NCI-H2171 (cell line): ENCODE measurements at places on chromosomes 1 and 21.

DNA sequence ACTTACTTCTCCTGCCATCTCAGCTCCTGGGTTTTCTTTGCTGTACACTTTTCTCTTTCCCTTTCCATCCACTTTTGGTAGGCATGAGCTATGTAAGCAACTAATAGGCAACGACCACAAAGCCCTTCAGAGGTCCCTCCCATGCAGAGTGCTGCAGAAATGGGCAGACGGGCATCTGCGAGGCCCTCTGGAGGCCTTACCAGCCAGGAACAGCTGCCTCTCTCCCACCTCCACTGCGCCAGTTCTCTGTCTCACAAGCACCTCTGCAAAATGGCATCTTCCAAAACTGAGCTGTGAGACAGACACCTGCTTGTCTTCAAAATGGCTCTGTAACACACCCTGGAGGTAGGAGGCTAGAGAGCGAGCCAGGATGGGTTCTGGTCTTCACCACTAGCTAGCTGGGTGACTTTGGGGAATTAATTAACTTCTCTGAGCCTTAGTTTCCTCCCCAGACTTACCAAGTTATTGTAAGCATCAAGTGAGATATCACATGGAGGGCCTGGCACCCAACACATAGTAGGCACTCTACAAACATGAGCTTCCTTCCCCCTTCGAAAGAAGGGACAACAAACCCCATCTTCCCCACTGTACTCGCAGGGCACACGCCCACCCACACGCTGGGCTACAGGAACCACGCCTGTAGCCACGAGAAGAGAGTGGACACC lies 62.0 kb downstream of the BCAR3 start:
- no peak for DNase-seq

GRCh38 chr1:38740487-38740886 lies 119.1 kb downstream of the RRAGC start:
- DNase-seq: no peak

DNA sequence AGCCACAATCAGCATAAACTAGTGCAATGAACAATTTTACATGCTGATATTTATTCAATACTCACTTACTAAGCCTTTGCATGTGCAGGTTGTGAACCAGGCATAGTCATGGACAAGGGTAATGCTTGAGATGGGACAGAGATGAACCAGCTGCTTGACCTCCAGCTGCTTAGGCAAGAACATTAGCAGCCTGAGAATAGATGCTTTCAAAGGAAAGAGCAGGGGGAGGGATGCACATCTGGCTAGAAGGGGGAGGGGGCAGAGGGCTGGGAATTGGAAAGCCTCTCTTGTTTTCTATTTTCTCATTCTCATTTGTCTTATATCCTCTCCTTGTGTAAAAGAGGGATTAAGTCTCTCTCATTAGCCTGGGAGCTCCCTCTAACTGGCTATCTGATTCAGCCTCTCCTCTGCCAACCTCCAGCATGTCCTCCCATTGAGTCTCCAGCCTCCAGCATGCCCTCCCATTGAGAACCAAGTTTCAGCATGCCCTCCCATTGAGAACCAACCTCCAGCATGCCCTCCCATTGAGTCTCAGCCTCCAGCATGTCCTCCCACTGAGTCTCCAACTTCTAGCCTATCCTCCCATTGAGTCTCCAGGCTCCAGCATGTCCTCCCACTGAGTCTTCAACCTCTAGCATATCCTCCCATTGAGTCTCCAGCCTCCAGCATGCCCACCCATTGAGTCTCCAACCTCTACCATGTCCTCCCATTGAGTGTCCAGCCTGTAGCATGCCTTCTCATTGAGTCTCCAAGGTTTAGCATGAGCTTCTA lies 38.4 kb upstream of the TRABD2B start:
- DNase-seq: no peak

- DNase-seq: no peak
Measured at GRCh38 chr1:234226113-234226818, 147.0 kb upstream of the COA6 start.

DNA sequence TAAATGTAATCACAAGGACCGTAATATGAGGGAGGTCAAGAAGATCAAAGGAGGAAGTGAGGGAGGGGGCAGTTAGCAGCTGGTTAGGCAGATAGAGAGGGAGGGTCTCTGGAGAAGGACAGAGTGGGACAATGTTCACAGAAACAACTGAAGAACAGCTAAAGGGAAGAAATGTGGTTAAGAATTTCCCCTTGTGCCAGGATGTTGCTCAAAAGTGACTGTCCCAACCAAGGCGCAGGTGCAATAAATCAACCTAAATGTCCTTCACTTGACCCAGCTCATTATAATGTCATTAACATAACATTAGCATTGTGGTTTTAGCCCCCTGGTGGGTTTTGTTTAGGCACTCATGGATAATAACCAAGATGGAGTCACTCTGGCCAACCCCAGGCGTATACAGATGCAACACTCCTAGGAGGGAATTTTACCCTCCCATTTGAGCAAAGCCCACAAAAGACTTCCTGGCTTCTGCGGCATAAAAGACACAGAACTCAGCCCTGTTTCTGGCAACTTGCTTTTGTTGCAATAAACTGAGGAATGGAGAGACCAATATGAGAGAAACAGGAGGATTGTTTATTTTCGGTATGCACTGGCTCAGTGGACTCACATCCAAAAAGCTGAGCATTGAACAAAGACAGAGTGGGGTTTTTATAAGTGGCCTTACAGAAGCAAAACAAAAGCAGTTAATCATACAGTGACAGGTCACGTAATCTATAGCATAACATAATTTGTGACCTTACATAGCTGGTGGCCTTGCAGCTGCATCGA lies 7.3 kb upstream of the CA6 start:
- DNase-seq: no peak
